Fibroblast of lung (primary cell): ENCODE measurements at places on chromosomes 6 and 20.
A peak's percentile ranks its signal among the peaks of the same experiment; 100 is the strongest.

GRCh38 chr6:170367241-170367640 lies 60.7 kb downstream of the FAM120B start:
- DNase-seq = peak; percentile 69

DNA sequence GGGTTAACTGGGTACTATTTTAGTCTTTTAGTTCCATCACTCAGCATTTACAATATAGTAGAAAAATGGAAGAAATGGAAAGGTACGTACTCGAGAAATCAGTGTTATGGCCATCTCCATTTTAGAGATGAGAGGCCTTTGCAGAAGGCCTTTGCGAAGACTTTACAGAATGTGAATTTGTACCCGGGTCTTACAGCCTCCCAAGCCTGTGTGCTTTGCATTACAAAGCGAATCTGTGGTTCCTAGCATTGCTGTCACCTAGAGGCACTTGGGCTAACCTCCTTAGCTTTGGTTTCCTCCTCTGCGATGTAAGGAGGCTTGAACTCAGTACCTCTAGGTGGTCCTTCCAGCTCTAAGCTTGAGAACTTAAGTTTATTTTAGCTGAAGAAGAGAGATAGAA lies 10.9 kb downstream of the VAPB start:
- no peak for DNase-seq

DNA sequence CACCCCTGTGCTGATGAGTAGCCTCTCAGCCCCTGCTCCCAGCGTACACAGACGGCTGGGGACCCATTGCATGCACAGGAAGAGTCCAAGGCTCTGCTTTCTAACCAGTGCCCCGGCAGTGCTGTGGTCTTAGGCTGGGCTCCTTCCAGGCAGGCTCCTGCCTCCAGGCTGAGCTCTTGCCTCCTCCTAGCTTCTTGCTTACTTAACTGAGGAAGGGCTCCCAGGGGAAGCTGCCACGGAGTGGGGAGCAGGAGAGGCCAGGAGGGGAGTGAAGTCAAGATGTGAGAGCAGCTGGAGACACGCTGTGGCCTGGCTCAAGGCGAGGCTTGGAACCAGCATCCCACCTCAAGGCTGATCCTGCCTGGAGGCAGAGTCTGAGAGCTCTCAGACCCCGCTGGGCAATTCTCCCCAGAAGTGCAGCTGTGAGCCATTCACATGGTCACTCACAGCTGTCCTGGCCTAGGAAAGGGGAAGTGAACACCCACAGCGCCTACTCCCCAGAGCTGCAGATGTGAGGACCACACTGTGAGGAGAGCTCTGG lies 141.0 kb downstream of the TBXT start:
- no peak for DNase-seq

GRCh38 chr6:141451511-141452353 lies 681.0 kb upstream of the GJE1 start:
- peak; percentile 56 for DNase-seq

GRCh38 chr6:45630801-45631200 lies 253.1 kb upstream of the SUPT3H start:
- DNase-seq = no peak

GRCh38 chr20:53343448-53343847 lies 250.2 kb downstream of the ZNF217 start:
- no peak for DNase-seq

GRCh38 chr20:10625641-10626040 lies 48.2 kb downstream of the JAG1 start:
- DNase-seq = no peak

- no peak for DNase-seq
These were observed 31.5 kb upstream of the SULF2 start for GRCh38 chr20:47816487-47817451.

DNA sequence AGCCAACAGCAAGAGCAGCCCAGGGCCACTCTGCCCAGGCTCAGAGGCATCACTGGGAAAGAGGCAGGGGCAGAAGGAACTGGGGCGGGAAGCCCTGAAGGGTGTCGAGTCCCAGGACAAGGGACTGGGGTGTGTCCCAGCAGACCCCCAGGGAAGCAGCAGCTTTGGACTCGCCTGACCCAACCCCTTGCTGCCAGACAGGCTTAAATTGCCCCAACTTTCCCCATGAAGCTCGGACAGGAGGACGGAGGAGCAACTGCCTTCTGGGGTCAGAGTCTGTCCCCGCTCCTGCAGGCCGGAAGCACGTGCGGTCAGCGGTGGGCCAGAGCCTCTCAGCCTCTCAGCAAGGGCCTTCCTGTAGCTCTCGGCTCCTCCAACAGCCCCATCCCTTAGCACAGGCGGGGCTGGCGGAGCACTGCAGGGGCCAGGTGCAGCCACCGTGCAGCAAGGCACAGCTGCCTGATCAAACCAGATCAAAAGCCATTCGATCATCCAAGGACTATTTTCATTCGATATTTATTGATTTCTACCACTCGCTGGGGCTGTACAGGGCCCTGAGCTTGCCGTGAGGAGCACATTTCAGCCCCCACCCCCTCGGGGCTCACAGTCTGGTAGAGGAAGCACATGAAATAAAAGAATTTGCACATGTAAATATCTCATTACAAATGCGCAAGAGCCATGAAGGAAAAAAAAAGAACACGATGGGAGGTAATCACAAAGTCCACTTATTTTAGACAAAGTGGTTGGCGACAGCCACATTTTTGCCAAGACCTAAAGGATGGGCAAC lies 31.8 kb upstream of the STX16 start:
- DNase-seq = no peak

DNA sequence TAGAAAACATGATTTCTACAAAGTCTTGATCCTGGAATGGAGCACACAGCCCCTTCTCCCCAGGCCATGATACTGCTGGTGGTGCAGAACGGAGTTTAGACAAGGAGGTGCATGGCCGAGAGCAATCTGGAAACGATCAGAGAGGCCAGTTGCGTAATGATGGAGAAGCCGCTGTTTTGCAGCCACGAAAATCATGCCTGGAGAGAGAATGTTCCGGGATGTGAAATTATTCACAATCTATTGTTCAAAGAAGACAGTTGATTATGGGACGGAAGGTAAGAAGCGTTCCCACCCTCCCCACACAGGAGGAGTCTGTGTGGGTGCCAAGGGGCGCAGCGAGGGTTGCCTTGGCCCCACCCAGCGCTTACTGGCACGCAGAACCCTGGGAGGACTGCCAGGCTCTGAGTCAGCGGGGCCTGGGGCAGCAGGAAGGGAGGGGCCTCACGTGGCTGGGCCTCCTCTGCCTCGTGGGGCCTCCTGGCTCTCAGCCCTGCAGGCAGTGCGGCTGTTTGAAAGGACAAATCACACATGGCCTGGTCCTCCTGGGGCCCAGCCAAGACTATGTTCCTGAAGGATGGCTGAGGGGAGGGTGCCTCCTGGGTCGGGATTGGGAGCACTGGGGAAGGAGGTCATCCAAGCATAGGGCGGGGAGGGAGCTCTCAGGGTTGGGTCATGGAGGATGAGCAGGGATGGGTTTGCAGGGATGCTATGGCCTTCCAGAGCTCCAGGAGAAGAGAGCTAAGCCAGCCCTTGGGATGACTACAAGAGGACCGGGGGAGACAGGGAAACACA lies 8.7 kb upstream of the AP5S1 start:
- DNase-seq = peak; percentile 99

DNA sequence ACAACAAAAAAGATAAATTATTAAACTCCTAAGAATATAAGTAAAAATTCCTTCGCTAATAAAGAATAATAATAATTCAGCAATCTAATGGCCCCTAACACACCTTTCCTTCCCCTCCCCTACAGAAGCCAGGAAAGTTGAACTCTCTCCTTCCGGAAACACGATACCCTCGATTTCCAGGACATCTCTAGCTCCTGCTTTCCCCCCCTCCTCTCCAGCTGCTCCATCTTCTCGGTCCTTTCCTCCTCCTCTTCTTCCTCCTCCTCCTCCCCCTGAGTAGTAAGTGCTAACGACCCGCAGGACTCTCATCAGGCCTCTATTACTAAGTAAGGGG lies 603 bp downstream of the TASP1 start:
- DNase-seq = peak; percentile 34

GRCh38 chr20:53088786-53089185 lies 116.6 kb downstream of the TSHZ2 start:
- DNase-seq = no peak

DNA sequence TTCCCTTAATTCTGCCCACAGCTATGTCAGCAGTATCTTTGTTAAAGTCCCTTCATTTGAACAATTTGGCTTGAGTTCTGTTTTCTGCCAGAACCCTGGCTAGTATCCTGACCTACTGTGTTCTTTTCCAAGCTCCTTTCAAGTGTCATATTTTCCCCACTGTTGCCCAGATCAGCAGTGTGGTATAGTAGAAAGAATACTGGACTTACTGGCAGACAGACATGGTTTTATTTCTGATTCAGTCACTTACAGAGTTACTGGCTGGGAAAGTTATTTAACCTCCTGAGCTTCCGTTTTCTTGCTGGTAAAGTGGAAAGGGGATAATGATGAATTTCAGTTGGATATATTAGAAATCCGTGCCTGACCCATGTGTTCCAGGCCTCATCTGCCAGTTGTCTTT lies 39.8 kb upstream of the RAB23 start:
- no peak for DNase-seq

- DNase-seq = no peak
These were observed 3.6 kb upstream of the MYLK2 start for GRCh38 chr20:31815408-31816188.

GRCh38 chr6:168136001-168136400 lies 57.0 kb upstream of the FRMD1 start:
- no peak for DNase-seq

DNA sequence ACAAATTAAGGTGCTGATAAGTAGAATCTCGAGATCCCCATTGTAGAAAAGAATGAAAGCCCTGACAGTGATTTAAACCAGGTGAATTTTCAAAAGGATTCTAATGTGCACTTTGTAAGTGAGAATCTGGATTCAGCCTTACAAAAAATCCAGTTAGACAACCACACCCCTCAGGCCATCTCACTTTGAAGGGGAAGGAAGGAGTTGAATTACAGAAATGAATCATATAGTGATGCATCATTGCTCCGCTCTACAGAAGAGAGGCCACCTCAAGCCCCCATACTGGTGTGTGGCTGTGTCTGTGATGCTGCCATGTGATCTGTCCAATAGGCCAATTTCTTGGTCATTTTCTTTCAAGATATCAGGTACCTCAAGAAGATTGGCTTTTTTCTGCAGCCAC lies 85.5 kb upstream of the NT5E start:
- peak; percentile 65 for DNase-seq

- no peak for DNase-seq
These were observed 478.5 kb downstream of the PKHD1 start for GRCh38 chr6:51608932-51609331.

DNA sequence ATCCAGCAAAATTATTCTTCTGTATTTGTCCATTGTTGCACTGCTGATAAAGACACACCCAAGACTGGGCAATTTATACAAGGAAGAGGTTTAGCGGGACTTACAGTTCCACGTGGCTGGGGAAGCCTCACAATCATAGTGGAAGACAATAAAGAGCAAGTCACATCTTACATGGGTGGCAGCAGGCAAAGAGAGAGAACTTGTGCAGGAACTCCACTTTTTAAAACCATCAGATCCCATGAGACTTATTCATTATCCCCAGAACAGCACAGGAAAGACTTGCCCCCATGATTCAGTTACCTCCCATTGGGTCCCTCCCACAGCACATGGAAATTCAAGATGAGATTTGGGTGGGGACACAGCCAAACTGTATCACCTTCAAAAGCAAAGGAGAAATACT lies 286.5 kb upstream of the ECI2 start:
- no peak for DNase-seq

- peak; percentile 78 for DNase-seq
These were observed 75.2 kb upstream of the GLP1R start for GRCh38 chr6:38973178-38974057.

DNA sequence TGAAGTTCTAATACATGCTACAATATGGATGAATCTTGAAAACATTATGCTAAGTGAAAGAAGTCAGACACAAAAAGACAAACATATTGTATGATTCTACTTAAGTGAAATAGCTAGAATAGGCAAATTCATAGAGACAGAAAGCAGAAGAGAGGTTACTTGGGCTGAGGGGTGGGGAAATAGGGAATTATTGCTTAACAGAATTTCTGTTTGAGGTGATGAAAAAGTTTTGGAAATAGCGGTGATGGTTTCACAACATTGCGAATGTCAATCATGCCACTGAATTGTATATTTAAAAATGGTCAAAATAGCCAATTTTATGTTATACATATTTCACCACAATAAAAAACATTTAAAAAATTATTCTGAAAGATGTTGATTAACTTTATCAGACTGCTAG lies 6.1 kb downstream of the SLC26A8 start:
- DNase-seq = no peak

GRCh38 chr20:50056951-50057713 lies 55.8 kb downstream of the UBE2V1 start:
- DNase-seq = no peak

GRCh38 chr20:62143081-62143956 lies at the start of the genes PSMA7 and SS18L1:
PSMA7 (minus strand) TSS chr20:62143394; CDS start chr20:62143303, 91 bp downstream.
SS18L1 (plus strand) TSS chr20:62143769; CDS start chr20:62143821, 52 bp downstream.
- peak; percentile 87 for DNase-seq

DNA sequence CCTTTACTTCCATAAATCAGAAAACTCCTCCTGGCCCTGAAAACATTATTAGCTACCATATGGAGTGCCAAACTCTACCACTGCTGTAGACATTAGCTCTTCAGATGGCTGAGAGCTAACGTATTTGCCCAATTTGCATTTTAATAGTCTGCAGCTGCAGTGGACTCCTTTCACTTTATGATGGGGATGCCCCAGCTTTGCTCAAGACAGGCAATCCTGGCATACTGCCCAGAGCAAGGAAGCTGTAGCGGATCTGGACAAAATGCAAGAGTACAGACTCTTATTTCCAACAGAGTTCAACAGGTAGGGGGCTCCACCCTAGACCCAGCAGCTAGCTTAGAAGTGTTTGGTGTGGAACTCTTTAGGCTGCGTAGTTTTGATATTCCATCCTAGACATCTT lies 246.7 kb downstream of the FOXC1 start:
- DNase-seq = peak; percentile 39

DNA sequence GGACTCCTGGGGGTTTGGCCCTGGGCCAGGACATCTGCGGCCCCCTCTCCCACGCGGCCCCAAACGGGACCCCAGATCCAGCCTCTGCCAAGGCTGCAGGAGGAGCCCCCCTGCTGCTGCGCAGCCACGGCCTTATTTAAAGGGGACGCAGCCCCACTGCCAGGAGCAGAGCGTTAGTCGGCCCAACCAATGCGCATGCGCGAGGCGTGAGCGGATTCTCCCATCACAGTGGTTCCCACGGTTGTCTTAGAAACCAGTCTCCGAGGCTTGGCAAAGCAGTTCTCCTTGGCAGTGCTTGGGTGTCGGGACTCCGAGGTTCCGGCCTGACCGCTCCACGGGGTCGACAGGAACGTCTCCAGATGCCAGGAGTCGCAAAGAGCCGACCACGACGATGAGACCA lies 288.3 kb upstream of the ZNF337 start:
- no peak for DNase-seq

DNA sequence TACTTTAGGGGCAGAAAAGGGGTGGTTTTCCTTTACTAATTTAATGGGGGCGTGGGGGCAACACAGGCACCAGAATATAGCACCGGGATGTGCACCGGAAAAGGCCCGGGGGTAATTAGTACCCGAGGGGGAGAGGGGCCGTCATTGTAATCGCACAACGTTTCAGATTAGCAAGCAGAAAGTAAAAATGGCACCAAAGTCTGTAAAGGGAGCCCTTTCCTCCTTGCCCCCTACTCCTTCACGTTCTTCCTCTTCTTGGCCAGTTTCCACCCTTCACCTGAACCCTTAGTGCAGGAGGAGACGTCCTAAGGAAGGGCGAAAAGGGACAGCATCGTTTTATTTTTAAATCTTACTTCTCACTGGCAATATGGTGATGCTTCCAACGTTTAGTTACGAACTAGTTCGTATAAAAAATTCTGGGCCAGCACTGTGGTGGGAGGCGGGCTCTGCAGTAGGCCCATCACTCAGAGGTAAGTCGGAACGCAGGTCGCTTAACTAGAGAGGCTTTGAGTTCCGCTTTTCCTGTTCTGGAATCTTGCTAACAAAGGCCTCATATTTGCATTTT lies 742 bp upstream of the CEP85L start:
- no peak for DNase-seq

- peak; percentile 82 for DNase-seq
These were observed 69.8 kb upstream of the RIN2 start for GRCh38 chr20:19688031-19688806.
